ENCODE measurements at places on chromosomes 4 and X.

GRCh38 chrX:153474718-153475117 is 4.3 kb upstream of the HAUS7 start:
- peak; percentile 47 for DNase-seq

DNA sequence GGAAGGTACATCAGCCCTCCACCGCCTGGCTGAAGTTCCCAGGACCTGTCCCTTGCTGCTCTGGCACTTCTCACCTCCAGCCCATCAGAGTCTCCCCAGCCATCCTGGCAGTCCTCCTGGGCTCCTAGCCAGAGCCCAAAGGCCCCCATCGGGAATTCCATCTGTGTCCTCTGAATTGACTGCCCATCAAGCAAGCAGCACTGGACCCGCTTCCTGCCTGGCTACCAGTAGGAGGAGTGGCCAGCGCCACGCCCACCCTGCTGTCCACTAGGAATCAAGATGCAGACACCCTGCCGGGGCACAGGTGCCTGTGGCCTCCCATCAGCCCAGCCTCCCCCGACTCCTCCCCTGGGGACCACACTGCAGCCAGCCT is 47.2 kb downstream of the C4orf50 start:
- no peak for DNase-seq

DNA sequence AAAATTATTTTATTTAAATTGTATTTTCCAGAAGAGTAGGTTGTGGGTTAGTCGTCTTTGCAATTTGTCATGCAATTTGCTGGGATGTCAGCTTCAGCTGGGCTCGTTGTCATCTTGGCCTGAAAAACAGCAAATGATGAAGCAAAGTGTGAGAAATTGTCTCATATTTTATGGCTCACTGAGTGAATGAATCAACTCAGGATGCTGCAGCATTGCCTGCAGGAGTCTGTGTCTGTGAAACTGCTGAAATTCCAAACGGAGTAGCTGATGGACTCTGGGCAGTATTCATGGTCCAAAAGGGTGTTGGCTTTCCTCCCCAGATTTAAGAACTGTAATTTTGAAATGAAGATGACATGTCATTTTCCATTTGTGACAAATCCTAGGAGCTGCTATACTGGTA is 37.2 kb downstream of the CXCL8 start:
- DNase-seq = no peak

DNA sequence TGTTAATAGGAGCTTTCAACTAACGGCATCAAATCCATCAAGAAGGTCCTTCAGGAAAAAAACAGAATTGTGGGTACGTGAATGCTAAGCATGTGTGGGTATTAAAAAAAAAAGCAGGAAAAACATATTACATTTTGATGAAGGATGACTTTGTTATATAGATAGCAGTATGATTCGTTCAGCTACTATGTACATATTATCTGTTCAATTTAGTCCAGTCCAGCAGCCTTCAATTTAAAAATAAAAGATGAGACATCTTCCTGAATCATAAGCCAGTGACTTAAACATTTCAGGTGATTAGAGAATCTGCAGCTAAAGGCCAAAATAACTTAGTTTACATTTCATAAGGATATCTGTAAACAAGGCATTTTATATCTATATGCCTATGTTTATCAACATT is 63.4 kb downstream of the LCORL start:
- DNase-seq = no peak

DNA sequence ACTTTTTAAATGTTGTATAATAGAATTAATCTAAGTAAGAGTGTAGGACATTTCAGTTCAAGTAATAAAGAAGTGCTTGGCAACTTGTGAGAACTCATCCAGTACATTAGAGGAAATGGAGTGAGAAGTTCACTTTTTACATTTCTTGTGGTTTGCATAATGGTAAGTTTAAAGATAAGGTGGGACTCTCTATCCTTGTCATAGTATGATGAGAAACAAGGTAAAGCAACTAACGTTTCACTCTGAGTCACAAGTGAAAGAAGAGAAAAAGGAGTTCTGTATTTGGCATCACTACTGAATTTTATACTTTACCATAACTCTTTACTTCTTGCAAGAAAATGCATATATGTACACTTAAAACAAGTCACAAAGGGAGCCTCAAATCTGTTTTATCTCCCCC is 219.4 kb downstream of the SLC4A4 start:
- DNase-seq = no peak

DNA sequence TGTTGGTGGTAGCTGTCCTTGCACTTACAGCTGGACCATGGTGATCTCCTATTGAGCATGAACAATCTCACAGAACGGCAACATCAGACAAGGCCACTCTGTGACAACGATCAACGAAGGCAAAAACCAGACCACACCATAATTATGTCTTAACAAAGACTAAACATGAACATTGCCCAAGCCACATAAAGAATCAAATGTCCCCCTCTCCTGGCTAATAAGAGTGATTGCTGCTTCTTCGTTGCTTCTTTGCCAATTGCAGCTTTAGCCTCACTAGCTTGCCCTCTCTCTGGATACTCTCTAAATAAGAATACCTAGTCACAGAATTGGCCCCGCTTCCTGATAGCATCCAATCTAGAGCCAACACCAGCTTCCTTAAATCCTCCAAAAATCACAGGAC is 41.5 kb upstream of the PGRMC1 start:
- no peak for DNase-seq

DNA sequence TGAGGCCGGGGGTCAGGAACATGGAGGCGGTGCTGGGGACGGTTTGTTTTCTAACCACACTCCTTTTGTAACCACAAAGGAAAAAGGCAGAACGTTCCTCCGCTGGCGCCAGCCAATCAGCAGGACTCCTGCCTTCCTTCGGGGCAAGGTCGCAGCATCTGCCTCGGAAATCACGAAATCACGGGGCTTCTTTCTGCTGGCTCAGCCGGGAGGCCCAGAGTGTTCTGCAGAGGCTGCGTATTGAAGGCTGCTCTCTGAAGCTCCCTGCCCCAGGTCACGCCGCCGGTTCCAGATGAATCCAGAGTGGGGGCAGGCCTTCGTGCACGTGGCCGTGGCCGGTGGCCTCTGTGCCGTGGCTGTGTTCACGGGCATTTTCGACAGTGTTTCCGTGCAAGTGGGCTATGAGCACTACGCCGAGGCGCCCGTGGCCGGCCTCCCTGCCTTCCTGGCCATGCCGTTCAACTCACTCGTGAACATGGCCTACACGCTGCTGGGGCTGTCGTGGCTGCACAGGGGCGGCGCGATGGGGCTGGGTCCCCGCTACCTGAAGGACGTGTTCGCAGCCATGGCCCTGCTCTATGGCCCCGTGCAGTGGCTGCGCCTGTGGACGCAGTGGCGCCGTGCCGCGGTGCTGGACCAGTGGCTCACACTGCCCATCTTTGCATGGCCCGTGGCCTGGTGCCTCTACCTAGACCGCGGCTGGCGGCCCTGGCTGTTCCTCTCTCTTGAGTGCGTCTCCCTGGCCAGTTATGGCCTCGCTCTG is 9.4 kb downstream of the TMEM187 start:
- DNase-seq = no peak

- no peak for DNase-seq
Measured at GRCh38 chr4:687048-687970, 1.6 kb downstream of the SLC49A3 start.
